ENCODE measurements at places on chromosomes 12 and 14. TPM values are rescaled to one million over a fixed set of nuclear protein-coding genes. Genes with fewer than 3 reads are reported as not detected.

SPX gene
- total RNA-seq = 1.4 TPM

TAS2R42 gene
- total RNA-seq = not detected

GARIN6 gene
- total RNA-seq = not detected

CCDC88C gene
- 7.2 TPM for total RNA-seq

TAS2R31 gene
- not detected for total RNA-seq

CMA1 gene
- not detected for total RNA-seq

INHBC gene
- total RNA-seq = not detected

KCNA5 gene
- not detected for total RNA-seq

MTRFR gene
- total RNA-seq = 10.4 TPM

IRAK3 gene
- total RNA-seq = 0.09 TPM

WNT1 gene
- total RNA-seq = not detected

C12orf54 gene
- not detected for total RNA-seq

AGAP2 gene
- total RNA-seq = 0.03 TPM

TPI1 gene
- 1,599 TPM for total RNA-seq

RNF212B gene
- not detected for total RNA-seq

RPAP3 gene
- 58.5 TPM for total RNA-seq

PZP gene
- not detected for total RNA-seq

SSTR1 gene
- total RNA-seq = not detected

KCNH5 gene
- 3.7 TPM for total RNA-seq

RPGRIP1 gene
- total RNA-seq = not detected

TCL1B gene
- total RNA-seq = 0.42 TPM

OAS1 gene
- total RNA-seq = 5.1 TPM

LRRC9 gene
- not detected for total RNA-seq

FRMD6 gene
- 203 TPM for total RNA-seq

CCDC197 gene
- total RNA-seq = not detected

ERBB3 gene
- 0.63 TPM for total RNA-seq

CPNE8 gene
- total RNA-seq = 27.1 TPM

SCN8A gene
- total RNA-seq = 3.0 TPM

PTPN6 gene
- total RNA-seq = not detected

MMP17 gene
- total RNA-seq = 3.1 TPM

HSP90AA1 gene
- 710 TPM for total RNA-seq
